ENCODE measurements at places on chromosomes 3 and 15. TPM values are rescaled to one million over a fixed set of nuclear protein-coding genes. Genes with fewer than 3 reads are reported as not detected.

DNA sequence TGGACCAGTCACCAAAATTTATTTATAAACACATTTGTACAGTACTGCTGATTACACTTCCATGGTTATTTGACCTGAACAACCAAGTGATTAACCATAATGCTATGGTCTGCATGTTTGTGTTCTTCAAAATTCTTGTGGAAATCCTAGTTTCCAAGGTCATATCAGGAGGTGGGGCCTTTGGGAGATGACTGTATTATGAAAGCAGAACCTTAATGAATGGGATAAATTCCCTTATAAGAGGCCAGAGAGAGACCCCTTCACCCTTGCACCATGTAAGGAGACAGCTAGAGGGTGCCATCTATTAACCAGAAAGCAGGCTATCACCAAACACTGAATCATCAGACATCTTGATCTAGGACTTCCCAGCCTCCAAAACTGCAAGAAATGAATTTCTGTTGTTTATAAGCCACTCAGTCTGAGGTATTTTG is 1.9 kb downstream of the SCAPER start:
- DNase-seq: no peak

- DNase-seq: no peak
Measured at GRCh38 chr3:168100777-168101492, 5.2 kb upstream of the GOLIM4 start.

GRCh38 chr15:40470423-40471104 is at the start of gene CHST14:
Gene CHST14, plus strand, starts transcription at chr15:40470984. Its CDS starts 230 bp downstream, at chr15:40471214.
- peak; percentile 91 for DNase-seq

- peak; percentile 88 for DNase-seq
Measured at GRCh38 chr15:99566157-99566897, 543 bp downstream of the MEF2A start.

DNA sequence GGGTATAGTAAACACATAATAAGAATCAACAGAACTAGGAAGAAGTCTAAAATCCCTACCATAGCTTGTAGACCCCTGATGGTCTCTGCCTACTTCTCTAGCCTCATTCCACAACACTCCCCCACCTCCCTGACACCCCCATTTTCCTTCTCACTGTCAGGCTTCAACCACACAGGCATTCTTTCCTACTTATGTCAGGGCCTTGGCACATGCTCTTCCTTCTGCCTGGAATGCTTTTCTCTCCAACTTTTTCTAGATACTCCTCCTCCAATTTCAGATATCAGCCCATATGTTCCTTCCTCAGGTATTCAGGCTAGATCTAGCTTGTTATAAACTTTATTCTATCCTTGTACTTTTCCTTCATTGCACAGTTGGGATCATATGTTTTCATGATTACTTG is 106.0 kb upstream of the MRPL3 start:
- no peak for DNase-seq

DNA sequence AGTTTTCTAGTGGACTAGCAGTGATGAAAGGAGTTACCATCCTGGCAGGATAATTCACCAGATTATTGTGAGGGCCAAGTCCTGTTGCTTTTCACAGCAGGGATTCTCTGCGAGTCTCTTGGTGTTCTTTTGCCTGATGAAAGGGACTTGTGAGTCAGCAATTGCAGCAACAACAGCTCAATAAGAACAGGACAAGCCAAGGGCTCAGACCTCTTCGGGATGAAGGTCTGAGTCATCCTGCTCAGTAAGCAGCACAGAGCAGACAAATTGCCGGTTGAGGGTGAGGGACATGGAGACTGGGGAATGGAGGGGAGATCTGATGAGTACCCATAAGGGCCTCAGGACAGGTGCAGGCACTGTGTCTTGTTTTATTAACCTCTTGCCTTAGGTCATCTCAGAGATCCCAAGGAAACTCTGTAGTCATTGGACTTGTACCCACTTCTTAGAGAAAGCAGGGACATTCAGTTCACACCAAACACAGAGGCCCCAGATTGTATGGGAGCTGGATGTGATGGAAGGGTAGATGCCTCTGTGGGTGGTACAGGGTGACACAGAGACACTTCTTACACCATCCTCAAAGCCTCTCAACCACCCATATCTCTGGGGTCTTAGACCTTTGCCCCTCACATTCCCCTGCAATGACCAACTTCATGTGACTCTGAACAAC is 173.8 kb upstream of the TLE3 start:
- DNase-seq: peak; percentile 78

The TMCO5A gene
- not detected for total RNA-seq

- DNase-seq: no peak
Measured at GRCh38 chr15:98686983-98687382, 38.6 kb downstream of the IGF1R start.

GRCh38 chr15:22936577-22937472 is 43.3 kb downstream of the CYFIP1 start:
- no peak for DNase-seq

The GOLGA6D gene
- 1.3 TPM for total RNA-seq

The PLCB2 gene
- total RNA-seq: 4.2 TPM

- no peak for DNase-seq
Measured at GRCh38 chr15:71112429-71112828, 2.8 kb upstream of the THSD4 start.

The TFG gene
- 66.7 TPM for total RNA-seq

GRCh38 chr3:134681522-134681900 is 30.7 kb upstream of the KY start:
- no peak for DNase-seq

- no peak for DNase-seq
Measured at GRCh38 chr3:187960820-187961219, 193.1 kb upstream of the LPP start.

GRCh38 chr3:42771271-42771670 is 1.8 kb downstream of the CCDC13 start:
- DNase-seq: no peak

GRCh38 chr15:61301701-61302100 is 72.6 kb upstream of the RORA start:
- DNase-seq: no peak

GRCh38 chr15:82046666-82047452 is 1.0 kb upstream of the MEX3B start:
- DNase-seq: peak; percentile 86

- no peak for DNase-seq
Measured at GRCh38 chr15:72146934-72147333, 28.7 kb downstream of the SENP8 start.

GRCh38 chr3:137174514-137174913 is 216.7 kb downstream of the IL20RB start:
- DNase-seq: no peak

DNA sequence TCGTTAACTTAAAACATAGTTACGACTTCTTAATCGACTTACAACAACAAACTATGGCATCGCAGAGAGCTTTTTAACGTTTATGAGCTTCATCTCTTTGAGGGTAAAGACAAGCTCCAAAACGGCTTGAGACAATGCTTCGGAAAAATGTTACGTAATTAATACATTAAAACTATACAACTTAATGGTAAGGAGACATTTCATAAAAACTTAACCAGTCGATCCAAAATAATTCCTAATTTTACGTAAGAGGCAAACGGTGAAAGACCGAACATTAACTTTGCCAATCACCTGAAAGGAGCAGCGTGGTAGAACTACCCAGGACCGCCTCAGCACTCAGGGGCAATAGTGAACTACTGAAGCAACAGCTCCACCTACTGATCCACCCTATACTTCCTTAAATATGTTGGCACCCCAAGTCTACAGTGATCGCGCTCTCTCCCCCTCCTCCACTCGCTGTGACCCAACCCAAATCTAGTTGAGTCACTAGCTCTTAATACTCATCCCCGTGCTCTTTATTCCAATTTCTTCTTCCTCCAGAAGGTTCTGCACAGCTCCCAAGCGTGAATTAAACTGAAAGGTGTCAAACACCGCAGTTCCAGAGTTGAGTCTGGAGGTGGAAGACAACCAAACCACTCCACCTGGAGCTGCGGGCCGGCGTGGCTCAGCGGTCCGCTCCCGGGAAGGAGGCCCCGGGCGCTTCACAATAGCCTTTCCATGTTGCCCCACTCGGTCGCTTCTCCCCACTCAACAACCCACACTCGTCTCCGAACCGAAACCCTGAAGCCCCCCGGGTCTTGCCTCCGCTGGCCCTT is 901 bp downstream of the NAA50 start:
- peak; percentile 90 for DNase-seq

The ADGRG7 gene
- not detected for total RNA-seq

- DNase-seq: no peak
Measured at GRCh38 chr3:156843071-156843808, 17.1 kb downstream of the LEKR1 start.

GRCh38 chr3:192901435-192901834 is 16.2 kb downstream of the MB21D2 start:
- DNase-seq: no peak

- no peak for DNase-seq
Measured at GRCh38 chr3:187720337-187720670, 17.9 kb upstream of the RTP2 start.

The MUC20 gene
- total RNA-seq: 15.1 TPM

DNA sequence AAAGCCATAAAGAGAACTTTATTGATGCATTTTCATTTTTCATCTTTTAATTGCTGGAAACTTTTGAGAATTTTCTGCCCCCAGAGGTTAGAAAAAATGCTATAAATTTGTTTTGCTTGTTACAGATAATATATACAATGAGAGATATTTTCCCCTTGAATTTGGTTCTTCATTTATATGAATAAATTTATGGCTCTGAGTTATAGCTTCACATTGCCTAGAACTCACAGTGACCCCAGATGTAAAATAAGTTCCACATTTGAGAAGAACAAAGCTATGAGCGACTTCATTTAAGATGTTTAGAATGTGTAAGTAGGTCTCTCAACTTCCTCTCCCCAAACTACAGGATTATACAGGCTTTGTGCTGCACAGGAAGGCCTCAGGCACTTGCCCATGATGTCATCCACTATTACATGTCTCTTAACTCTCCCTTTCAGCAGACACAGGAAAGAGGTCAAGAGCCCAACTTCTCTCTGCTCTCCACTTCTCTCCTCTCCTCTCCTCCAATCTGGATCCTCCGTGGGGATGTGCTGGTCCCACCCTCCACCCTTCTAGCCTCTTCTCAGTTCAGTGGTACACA is 92.8 kb downstream of the DUT start:
- DNase-seq: no peak

GRCh38 chr3:73592154-73593144 is 32.3 kb downstream of the PDZRN3 start:
- no peak for DNase-seq

The GOLGA8S gene
- total RNA-seq: not detected

DNA sequence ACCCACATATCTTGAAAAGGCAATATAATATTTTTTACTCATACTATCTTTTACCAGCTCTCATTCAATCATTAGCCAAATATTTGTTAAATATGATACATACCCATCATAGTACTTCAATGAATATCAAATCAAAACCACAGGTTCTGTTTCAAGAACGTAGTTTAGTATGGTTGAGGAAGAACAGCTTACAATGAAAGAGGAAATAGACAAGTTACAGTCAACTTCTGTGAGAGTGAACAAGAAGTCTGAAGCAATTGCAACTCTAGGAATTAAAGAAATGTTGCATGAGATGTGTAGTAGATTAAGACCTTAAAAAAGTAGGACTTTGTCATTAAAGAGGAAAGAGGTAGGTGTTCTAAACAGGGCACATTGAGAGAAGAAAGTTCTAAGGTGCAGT is 9.3 kb downstream of the BCHE start:
- no peak for DNase-seq

DNA sequence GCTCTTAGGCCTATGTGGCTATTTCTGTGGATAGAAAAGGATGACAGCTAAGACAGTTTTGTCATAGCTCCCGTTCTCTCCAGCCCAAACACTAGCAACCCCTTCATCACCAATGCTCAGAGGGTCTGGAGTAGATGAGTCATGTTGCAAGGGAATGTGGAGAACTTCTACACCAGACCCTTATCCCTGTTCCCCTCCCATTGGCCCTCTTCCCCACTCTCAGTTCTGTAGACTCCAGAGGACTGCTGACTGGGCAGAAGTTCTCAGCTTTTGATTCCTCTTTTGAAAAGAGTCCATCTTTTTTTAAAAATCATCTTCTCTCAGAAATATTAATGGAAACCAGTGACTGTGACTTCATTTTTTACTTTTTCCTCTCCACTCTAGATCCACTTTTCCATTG is 2.4 kb upstream of the MYZAP start:
- no peak for DNase-seq

- DNase-seq: no peak
Measured at GRCh38 chr15:35458176-35458856, 87.6 kb downstream of the DPH6 start.

DNA sequence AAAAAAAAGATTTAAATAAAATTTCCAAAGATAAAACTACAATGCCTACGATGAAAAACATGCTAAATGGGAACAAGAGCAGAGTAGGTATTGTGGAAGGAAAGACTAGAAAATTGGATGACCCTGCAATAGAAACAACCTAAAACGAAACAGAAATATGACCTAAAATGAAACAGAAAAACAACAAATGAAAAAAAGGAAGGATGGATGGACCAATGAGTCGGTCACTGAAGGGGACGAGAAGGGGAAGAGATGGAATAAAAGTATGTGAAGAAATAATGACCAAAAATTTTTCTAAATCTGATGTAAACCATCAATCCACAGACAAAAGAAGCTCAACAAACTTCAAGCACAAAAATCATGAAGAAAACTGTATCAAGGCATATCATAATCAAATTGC is 44.8 kb downstream of the TBC1D2B start:
- no peak for DNase-seq

DNA sequence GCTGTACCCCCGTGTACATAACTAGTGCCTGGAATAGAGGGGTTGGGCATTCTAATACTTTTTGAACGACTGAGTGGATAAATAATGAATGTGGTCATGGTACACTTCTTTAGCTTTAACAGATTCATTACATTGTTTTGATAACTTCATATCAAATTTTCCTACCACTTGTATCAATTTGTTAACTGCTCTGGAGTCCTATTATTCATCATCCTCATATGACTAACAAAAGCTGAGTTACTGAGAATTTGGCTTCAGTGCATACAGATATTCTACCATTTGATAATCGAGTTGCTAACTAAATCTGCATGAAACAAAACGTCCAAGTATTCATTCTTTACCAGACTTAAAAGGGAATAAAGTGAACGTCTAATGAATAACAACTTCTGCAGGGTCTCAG is 31.7 kb downstream of the FRMD5 start:
- no peak for DNase-seq

DNA sequence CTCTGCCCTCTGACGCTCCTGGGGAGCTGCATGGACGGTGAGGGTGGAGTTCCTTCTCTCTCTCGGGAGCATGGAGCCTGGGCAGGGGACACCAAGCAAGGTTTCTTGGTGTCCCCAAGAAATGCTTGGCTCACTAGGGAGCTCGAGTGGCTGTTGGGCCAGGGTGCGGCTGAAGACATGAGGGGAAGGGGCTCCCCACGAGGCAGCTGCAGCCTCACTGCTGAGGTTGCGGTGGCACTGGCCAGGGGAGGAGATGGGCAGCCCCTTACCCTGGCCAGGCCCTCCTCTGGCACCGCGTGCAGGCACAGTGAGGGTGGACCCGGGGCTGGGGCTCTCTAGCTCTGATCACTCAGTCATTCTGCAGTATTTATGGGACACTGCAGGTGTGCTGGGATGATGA is 43.5 kb upstream of the SLC41A3 start:
- DNase-seq: no peak

The EFCAB12 gene
- not detected for total RNA-seq

The SEMA5B gene
- total RNA-seq: 1.8 TPM

- DNase-seq: no peak
Measured at GRCh38 chr15:79862191-79862590, 34.6 kb downstream of the MTHFS start.

GRCh38 chr3:103653996-103654395 is 1219.2 kb downstream of the ZPLD1 start:
- DNase-seq: no peak

Measured in lower leg skin (tissue), 4 donors.